ENCODE measurements at places on chromosomes 3 and 15.
A peak's percentile ranks its signal among the peaks of the same experiment; 100 is the strongest.

GRCh38 chr15:38354315-38354929, 99.5 kb upstream of the FAM98B start:
- peak; percentile 66 for DNase-seq

- no peak for DNase-seq
Observed at GRCh38 chr3:148518520-148518919, 179.2 kb upstream of the AGTR1 start.

DNA sequence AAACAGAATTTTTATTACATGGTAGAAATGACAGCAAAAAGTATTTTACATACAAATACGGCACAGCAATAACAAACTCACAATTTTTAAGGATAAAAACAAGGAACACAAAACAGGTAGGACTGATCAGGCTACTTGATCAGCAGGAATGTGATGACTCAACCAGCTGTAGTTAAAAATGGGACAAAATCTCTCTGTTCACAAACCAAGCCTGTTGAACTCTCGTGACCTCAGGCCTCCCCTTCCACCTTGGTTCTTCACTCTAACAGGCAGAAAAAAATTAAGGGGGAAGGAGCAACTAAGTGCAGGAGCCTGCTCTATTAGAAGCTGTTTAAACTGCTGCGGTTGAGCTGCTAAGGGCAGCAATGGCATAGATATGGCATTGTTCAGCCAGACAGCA, 18.7 kb downstream of the FBXL22 start:
- DNase-seq, result no peak

- DNase-seq, result no peak
Observed at GRCh38 chr3:9883706-9884554, 3.9 kb upstream of the CIDEC start.

GRCh38 chr3:134347551-134347950, 26.7 kb downstream of the AMOTL2 start:
- no peak for DNase-seq

DNA sequence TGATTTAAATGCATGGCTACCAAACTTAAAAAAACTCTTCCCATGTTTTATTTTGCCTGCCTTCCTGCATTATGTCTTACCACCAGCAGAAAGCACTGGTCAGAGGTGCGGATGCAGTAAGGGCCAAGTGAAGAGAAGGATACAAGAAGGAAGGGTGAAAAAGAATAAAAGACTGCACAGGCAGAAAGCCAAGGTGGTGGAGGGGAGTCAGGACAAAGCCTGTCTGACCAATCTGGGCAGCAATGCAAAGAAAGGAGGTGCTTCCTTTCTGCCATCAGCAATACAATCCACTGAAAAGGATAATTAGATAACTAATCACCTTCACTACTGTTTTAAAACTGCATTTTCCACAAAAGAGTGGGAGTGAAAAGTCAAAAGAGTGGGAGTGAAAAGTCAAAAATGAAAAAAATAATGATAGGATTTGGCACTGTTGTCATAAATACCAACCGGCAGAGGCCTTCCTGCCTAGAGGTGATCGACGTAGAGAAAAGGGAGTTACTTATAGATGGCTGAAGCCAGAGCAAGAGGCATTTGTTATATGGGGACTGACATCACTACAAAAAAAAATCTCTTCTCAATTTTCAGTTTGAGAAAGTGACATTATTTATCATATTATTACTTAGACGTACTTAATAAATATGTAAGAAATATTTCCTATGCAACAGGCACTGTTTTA, 385.3 kb downstream of the TBC1D5 start:
- DNase-seq, result no peak

GRCh38 chr3:150308481-150309256, 99.4 kb upstream of the TSC22D2 start:
- DNase-seq, result no peak

GRCh38 chr3:177448987-177449359, 251.7 kb upstream of the TBL1XR1 start:
- DNase-seq, result no peak

DNA sequence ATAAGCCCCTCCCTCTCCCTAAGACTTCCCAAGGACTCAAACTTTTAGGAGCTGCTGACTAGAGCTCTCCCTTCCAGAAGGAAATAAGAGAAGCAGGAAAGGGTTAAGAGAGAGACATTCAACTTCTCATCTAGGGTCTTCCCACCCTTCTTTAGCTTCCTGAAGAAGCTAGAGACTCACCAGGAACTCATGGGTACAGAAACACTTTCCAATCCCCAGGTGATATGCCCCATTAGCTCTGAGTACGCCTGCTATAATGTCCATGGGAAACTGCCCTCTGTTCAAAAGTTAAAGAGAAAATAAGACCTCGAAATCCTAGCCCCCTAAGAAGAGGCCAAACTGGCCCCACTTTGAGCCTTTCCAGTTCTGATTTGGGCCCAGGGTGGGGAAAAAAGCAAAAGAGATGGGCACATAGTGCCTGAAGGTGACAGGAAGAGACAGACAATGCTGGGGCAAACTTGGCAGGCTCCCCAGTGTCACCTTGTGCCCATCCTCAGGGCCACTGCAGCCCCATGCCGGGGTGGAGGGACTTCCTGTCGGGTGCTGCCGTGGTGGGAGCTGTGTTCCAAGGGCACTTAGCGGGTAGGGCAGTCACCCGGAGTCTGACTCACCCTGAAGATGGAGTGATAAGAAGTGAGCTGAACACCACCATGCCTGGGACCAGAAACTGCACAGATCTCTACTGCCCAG, 29.5 kb downstream of the CCDC12 start:
- no peak for DNase-seq

- no peak for DNase-seq
Observed at GRCh38 chr3:168071591-168072322, 24.0 kb downstream of the GOLIM4 start.

DNA sequence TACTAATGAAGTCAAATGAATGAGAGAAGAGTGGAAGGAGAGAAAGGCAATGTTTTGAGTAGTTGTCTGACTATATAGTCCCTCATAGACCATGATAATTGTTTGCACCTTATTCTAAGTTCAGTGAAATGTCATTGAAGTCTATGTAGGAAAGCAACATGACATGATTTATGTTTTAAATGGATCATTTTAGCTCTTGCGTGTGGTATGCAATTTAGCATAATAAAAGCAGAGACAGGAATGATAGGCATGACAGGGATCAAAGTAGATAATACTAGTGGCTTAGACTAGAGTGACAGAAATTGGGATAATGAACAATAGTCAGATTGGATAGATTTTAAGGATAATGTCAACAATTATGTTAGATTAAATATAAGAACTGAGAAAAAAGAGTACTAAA, 132.5 kb downstream of the PYDC2 start:
- DNase-seq, result no peak
